ENCODE measurements at places on chromosomes 16 and 17. TPM values are rescaled to one million over a fixed set of nuclear protein-coding genes. Genes with fewer than 3 reads are reported as not detected.

DNA sequence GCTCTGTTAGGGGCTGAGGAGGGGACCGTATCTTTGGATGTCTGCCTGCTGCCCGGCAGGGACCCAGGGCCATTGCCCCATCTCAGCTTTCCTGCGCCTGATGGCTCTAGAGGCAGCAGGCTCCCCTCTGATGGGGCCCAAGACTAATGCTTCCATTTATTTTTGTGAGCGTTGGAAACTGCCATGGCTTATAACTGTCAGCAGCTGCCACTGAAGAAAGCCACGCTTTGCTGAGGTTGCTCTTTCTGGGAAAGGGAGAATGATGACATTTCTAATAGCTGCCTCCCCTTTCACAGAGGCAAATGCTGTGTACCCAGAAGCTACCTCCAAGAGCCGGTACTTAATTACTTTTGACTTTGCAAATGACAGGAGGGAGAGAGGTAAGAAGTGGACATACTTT lies 103.8 kb downstream of the HAPSTR1 start:
- no peak for DNase-seq

The HIGD1B gene
- not detected for total RNA-seq

DNA sequence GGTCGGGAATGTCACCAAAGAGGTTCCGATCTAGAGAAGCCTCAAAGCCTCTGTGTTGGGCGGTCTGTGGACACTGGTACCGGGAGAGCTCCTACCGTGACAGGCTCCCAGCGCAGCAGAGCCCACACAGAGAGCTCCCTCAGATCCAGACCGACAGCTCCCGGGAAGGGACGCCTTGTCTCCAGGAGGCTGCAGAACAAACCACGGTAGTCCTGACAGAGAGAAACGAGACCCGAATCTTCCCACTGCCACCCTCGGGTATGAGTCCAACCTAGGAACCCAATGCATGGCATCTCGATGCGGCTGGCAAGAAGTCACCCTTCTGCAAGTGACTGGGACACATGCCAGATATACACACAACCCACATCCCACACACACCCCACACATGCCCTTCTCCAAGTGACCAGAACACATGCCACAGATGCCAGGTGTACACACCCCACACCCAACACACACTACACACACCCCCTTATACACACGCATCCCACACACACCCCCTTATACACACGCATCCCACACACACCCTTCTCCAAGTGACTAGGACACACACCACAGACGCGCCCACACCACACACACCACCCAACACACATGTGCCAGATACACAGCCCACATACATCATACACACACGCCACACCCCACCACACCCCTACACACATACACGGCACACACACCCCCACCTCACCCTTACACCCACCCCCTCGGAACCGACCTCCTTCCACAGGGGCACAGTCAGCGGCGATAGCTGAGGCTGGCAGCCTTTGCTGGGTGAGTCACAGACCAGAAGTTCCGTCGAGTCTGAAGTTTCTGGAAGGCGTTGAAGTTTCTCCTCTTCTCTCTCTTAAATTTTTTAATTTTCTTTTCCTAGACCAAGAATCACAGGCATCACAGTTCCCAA lies 15.9 kb upstream of the CYTH1 start:
- DNase-seq, result no peak

- no peak for DNase-seq
Observed at GRCh38 chr16:7378024-7378695, 45.5 kb downstream of the RBFOX1 start.

DNA sequence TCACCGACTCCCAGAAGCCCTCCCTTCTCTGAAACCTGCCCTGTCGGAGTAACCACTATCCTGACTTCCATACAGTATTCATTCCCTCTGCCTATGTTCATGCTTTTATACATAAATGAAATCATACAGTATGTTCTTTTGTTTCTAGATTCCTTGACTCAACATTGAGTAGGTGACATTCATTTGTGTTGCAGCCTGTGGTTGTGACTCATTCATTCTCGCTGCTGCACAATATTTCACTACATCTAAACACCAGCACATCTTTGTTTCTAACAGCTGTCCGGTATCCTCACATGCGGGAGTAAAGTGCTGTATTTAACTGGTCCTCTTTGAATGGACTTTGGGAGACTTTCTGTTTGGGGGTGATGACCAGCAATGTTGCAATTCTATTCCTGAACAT lies 135.0 kb upstream of the FOXF1 start:
- no peak for DNase-seq

GRCh38 chr17:33647956-33648355 lies 354.9 kb upstream of the ASIC2 start:
- no peak for DNase-seq

- no peak for DNase-seq
Observed at GRCh38 chr16:5020551-5020950, 13.2 kb downstream of the NAGPA start.

GRCh38 chr17:59296190-59296589 lies 35.3 kb upstream of the YPEL2 start:
- DNase-seq, result no peak

DNA sequence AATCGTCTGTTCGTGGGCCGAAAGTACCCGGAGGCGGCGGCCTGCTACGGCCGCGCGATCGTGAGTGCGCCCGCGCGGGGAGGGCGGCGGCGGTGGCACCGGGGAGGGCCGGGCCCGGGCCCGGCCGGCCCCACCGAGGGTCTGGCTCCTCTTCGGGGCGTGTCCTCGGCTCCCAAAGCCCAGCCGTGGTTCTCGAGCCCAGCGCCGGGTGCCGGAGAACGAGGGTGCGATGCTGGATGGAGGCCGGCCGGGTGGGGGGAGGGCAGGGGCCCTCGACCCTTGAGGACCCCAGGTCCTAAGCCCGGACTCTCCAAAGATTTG lies 375 bp downstream of the STUB1 start:
- no peak for DNase-seq

The CHST6 gene
- total RNA-seq, result 0.64 TPM

The DPEP1 gene
- total RNA-seq, result 0.13 TPM

- DNase-seq, result peak; percentile 26
Observed at GRCh38 chr16:75025761-75026160, 26.9 kb downstream of the ZNRF1 start.

The GCGR gene
- not detected for total RNA-seq

DNA sequence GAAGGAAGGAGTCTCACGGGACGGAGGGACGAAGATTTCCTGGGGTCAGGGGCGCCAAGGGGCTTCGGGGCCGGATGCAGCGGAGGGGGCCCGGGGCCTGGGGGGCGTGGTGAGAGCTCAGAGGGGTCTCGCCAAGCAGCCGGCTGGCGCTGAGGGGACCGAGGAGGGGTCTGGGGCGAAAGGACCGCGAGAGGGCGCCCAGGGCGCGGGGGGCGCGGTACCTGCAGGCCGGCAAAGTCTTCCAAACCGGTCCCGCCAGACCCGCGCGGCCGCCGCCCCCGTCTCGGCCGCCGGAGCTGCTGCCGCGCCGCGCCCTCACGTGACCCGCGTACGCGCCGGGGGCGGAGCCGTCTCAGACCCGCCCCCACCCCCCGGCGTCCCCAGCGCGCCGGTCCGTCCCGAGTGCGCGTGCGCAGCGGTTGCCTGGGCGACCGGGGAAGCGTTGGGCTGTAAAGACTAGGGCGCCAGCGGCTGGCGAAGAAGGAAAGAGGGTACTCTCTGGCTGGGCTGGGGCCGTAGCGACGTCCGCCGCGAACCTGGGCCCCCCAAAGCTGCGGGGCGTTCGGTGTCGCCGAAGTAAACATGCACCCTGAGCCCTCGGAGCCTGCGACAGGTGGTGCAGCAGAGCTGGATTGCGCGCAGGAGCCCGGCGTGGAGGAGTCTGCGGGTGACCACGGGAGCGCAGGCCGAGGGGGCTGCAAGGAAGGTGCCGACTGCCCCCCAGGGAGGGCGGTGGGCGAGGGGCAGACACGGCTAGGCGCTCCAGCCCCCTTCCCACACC lies at the start of the genes DNAAF1 and HSDL1:
DNAAF1 (plus strand) TSS at position 450 of the 781 bp plus-strand sequence; CDS start at position 583, 133 bp downstream.
HSDL1 (minus strand) TSS at position 319 of the 781 bp plus-strand sequence. CDS start 13,856 bp downstream, outside the sequence.
- DNase-seq, result peak; percentile 69

- peak; percentile 50 for DNase-seq
Observed at GRCh38 chr17:34248511-34249024, 6.5 kb upstream of the CCL2 start.

DNA sequence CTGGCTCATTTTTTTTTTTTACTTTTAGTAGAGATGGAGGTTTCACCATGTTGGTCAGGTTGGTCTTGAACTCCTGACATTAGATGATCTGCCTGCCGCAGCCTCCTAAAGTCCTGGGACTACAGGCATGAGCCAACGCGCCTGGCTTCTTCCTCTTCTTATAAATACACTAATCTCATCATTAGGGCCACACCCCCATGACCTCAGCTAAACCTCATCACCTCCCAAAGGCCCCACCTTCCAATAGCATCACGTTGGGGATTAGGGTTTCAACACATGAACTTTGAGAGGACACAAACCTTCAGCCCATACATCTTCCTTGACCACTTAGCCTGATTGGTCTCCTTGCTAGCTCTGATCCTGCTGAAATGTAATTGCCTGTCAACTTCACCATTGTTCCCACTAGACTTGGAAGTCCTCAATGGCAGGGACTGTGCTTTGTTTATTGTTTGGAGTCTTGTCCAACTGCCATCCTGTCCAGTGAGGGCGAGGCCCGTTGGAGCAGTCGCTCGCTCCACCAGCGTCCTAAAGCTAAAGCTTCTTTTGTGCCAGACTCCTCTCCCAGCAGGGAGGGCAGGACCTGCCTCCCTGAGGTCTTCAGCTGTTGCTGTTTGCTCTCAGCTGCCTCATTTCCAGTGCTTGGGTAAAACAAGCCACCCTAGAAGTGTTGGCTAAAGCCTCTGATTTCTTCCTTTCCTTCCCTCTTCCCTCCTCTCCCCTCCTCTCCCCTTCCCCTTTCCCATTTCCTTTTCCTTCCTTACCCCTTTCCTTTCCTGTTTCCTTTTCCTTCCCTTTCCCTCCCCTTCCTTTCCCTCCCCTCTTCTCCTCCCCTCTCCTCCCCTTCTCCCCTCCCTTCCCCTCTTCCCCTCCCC lies 85.3 kb downstream of the HAPSTR1 start:
- no peak for DNase-seq

The NUBP2 gene
- total RNA-seq, result 76.7 TPM

DNA sequence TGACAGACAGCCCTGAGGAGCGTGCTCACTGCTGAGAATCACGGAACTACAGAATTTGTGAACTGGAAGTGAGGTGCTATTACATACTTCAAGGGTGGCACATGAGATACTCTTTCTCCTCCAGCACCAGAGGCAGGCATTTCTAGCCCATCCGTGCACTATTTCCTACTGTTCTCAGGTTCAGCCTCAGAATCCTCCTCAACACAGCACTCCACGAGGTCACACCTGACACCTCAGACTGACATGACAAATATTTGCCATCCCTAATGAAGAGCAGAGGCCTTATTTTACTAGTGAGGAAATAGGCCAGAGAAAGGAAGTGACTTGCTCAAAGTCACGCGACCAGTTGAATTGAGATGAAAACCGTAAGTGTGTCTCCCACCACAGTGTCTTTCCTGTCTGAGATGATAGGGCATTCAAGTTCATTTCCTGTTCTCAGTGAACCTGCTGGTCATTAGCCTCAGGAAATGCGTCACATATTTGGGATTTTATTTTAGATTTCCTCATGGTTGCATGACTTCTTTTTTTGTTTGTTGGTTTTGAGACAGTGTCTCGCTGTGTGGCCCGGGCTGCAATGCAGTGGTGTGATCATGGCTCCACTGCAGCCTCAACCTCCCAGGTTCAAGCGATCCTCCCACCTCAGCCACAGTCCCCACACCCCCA lies 23.6 kb downstream of the SEZ6 start:
- DNase-seq, result peak; percentile 93

The UNC45B gene
- not detected for total RNA-seq

GRCh38 chr17:69327060-69327831 lies at the start of gene ABCA5:
Gene ABCA5, minus strand, starts transcription at chr17:69327133. Its CDS starts 12,718 bp downstream, at chr17:69314415.
- DNase-seq, result peak; percentile 96

GRCh38 chr16:72864130-72864833 lies 183.6 kb downstream of the ZFHX3 start:
- no peak for DNase-seq

DNA sequence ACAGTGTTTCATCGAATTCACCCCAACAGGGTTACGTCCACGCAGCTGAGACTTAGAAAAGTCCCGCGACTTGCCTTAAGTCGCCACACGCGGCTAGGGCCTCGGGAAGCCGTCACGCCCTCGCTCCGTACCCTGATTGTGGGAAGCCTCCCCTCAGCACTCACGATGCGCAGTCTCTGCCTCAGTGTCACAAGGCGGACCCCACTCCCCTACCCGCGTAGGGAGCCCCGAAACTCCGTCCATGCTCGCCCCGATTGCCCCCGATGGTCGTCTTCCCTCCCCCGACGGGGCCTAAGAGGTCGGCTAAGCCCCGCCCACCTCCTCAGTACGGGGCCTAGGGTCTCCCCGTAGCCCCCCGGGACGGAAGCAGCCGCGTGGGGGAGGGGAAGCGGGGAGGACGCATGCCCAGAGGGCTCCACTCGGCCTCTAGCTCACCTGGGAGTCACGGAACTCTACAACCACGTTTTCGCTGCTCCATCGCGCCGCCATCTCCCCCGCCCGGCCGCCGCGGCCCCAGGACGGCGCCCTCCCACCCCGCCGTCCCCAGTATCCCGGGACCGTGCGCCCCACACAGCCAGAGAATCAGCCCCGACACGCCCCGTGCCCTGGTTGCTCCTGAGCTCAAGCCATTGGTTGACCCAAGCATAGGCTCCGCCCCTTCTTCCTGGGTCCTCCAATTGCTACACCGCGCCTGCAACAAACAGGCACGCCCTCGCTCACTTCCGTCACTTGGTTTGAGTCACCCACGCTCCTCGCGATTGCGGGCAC lies at the start of gene WDR59:
WDR59 (minus strand) TSS at position 595 of the 768 bp plus-strand sequence; CDS start at position 489, 106 bp downstream.
- peak; percentile 99 for DNase-seq

GRCh38 chr17:29022074-29022473 lies 16.2 kb upstream of the SEZ6 start:
- no peak for DNase-seq

DNA sequence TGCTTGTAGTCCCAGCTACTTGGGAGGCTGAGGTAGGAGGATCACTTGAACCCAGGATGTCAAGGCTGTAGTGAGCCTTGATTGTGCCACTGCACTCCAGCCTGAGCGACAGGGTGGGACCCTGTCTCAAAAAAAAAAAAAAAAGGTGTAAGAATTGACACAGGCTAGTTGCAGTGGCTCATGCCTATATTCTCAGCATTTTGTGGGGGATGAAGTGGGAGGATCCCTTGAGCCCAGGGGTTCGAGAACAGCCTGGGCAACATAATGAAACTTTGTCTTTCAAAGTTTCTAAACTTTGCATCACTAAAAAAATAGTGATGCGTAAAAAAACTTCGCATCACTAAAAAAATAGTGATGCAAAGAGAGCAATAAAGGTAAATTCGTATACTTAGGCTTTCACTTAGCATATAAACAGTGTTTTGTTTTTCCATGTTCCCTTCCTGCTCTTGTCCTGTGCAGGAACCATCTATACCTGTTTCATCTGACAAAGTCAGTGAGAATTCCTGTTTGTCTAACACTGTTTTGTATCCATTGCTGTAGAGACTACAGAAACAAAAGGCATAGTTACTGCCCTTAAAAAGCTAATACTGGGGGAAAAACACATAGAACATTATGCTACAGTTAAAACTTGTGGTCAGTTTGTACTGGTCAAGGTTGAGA lies 32.1 kb downstream of the CTCF start:
- peak; percentile 33 for DNase-seq

DNA sequence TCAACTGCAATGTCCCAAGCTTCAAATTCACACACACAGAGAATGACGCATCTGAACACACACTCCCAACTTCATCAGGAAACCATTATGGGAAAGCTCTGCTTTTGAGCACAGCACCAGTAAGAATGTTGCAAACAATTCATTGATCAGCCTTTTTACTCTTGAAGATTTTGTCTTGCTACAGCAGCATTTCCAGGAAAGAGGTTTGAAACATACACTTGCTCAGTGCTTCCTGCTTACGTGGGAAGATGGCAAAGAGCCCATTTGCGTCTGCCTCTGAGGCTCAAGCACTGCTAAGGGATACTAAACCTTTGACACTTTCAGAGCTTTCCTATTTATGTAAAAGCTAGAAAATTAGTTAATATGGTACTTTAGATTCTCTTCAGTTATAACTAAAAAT lies 77.2 kb upstream of the MON1B start:
- DNase-seq, result peak; percentile 25

- no peak for DNase-seq
Observed at GRCh38 chr16:69239851-69240250, 52.9 kb downstream of the SNTB2 start.
